Activated T-helper 1 cell treated with anti-CD3 and anti-CD28 coated beads, Interleukin-12 subunit alpha, Interleukin-12 subunit beta, Interleukin-2, Interleukin-4 antibody, amounts not matched to agents 30 ng/mL and 10 ng/mL and 1 ng/mL, durations not matched to agents 14 hours and 24 hours and 36 hours (primary cell): ENCODE measurements at places on chromosomes 6 and 20.

DNA sequence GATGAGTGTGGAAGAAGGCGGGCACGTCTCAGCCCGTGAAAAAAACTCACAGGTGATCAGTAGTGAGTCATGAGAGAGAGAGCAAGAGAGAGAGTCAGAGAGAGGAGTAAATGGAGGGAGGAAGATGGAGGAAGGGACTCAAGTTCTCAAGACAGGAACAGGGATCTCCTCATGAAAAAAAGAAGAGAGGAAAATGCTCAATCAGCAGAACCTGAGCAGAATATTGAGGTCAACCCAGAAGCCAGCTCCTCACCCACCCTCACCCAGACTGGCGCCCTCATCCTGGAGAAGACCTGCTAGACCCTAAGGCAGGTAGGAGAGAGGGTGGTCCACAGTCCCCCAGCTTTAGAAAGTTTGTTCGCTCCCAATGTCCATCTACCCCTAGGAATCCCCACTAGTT lies 4.8 kb downstream of the UBD start:
- no peak for DNase-seq

- no peak for DNase-seq
Observed at GRCh38 chr6:54817834-54818233, 28.7 kb upstream of the FAM83B start.

DNA sequence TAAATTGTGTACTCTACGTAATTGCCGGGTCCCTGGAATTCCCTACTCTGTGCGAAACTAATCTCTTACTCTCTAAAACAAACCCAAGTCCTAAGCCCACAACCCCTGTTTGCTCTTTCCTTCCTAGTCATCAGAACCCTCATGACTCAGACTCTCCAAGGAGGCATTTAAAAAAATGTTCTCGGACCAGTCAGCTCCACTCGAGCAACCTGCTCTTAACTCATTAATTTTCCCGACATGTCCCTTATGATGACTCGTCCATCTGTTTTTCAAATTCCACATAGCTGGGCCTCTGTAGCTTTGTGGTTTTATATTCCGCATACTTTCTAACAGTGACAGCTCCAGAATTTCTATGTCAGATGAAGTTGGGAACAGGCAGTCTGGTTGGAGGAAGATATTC lies 2.6 kb upstream of the MUC22 start:
- no peak for DNase-seq

- DNase-seq: no peak
Observed at GRCh38 chr20:20448881-20449280, 81.0 kb downstream of the INSM1 start.

- DNase-seq: no peak
Observed at GRCh38 chr6:75412969-75413662, 80.5 kb downstream of the FILIP1 start.
